ENCODE measurements at places on chromosomes 3 and 15.

GRCh38 chr3:184683900-184684560 is 27.8 kb downstream of the MAGEF1 start:
- no peak for DNase-seq

- no peak for DNase-seq
Measured at GRCh38 chr15:58501636-58502188, 69.9 kb downstream of the LIPC start.

DNA sequence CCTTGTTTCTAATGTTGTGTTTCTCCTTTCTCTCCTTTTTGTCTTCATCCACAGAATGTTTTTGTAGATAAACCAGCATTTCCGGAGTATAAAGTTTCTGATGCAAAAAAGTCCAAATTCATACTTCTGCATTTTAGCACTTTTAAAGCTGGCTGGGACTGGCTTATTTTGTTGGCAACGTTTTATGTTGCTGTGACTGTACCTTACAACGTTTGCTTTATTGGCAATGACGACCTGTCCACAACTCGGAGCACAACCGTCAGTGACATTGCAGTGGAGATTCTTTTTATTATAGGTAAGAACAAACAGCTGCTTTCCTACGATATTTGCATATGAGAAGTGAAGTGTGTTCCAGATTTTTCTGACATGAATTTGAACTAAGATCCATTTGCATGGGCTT is 199.4 kb downstream of the KCNH8 start:
- no peak for DNase-seq

DNA sequence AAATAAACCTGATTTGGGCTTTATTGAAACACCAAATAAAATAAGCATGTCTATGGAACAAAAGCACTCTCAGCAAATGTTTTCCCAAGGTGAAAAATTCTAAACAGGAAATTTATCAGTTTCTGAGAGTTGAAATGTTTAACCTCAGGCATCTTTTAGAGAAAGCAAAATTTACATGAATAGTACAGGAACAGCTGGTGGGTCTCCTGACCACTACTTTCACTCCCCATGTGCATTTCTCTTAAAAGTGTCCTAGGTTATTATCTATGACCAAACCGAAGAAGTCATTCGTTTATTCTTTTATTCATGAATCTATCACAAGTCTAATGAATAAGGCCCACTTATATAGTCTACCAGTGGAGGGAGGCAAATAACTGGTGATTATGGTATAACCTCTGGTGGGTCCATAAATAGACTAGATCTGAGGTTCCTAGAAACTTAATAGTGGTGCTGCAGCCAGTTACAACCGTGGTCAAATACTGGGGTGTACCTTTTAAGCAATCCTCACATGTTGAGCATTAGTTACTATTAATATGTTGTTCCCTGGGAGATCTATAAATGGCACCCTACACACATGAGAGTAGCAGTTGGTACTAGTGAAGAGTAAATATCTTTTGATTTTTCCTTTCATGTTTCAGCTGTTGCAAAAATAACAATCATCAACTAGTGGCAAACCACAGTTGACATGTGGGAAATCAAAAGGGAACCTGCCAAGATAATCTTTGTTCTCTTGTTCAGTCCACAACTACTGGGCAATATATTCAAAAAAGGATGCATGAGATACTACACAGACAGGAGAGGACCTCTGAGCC is 169.3 kb upstream of the STAC start:
- no peak for DNase-seq

GRCh38 chr3:99630815-99631214 is 7.6 kb upstream of the COL8A1 start:
- DNase-seq, result no peak

DNA sequence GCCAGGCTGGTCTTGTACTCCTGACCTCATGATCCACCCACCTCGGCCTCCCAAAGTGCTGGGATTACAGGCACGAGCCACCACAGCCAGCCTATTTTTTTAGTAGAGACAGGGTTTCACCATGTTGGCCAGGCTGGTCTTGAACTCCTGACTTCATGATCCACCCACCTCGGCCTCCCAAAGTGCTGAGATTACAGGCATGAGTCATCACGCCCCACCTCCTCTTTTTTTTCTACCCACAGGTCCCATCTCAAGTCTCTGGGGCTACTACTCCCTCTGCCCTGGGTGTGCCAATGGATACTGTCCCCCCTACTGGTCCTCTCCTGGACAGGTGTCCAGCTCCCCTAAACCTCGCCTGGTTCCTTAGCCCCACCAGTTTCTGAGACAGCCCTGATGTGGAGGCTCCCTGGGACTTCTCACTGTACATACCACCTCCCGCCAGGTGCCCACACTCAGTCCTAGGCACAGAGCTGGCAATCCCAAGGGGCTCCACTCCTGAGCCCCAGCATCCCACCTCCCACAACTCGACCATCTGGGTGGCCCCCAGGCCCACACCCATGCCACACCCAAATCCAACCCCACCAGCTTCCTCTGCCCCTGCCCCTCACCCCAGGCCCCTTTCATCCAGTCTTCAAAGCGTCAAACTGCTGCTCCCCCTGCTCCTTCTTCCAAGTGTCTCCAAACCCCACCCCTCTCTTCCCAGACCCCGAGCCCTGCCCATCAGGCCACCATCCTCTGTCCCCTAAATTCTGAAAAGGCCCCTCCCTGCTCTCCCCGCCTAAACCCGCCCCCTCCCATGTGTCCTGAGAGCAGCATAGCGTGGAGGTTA is 13.1 kb upstream of the CYP11A1 start:
- no peak for DNase-seq

- DNase-seq, result no peak
Measured at GRCh38 chr3:22361521-22361920, 610.5 kb upstream of the ZNF385D start.

- no peak for DNase-seq
Measured at GRCh38 chr3:115322901-115323300, 175.8 kb upstream of the ZBTB20 start.

GRCh38 chr3:125641891-125642290 is 46.6 kb upstream of the OSBPL11 start:
- DNase-seq, result no peak

DNA sequence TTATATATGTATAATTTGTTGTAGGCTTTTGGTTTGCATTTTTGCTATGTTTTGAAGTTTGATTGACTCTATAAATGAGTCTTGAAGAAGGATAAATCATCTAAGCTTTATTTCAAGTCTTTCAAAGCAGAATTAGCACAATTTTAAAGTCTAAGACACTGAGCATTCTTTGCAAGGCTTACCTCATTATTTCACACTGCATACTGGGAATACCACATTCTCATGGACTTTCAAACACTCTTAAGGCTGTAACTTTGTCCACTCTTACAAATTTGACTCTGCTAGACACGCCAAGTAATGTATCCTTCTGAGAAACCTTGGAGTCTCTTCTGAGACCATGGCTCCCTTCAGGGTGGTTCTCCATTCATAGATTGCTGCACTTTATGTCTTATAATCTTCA is 281.3 kb upstream of the COL8A1 start:
- DNase-seq, result no peak

- DNase-seq, result no peak
Measured at GRCh38 chr15:90036806-90037510, 35.8 kb downstream of the ZNF710 start.

DNA sequence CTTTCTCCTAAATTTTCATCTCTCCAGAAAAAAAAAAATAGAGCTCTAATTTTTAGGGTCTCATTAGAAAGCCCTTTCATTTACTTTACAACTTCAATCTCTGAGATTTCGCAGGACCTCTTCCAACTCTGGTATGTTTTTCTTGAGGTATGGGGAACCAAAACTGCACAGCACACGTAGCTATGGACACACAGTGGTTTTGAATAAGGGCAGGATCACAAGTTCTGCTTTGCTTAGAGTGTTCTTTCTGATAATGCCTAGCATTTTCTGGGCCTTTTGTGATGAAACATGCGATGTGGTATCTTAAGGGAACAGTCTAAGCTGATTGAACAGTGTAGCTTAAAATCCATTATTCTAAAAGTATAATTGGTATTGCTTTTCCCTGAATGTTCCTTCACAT is 25.3 kb downstream of the ZNF592 start:
- no peak for DNase-seq

- DNase-seq, result no peak
Measured at GRCh38 chr3:48881006-48881405, 17.7 kb downstream of the SLC25A20 start.

DNA sequence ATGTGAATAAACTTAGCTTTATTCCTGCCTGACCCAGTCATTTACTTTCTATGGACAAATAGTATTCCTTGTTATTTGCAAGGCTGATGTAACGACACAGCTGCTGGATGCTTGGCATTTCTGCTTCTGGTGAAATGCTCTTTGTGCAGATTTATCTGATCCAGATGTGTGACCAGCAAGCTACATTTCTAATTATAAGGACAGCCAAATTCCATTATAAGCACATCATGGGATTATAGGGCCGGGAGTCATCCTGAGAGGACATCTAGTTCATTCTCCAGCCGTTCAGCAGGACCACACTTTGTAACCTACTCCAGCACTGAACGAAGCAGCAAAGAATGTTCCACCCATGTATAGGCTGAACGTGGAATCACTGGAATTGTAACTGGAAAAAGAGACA is 42.9 kb downstream of the FNDC3B start:
- no peak for DNase-seq

DNA sequence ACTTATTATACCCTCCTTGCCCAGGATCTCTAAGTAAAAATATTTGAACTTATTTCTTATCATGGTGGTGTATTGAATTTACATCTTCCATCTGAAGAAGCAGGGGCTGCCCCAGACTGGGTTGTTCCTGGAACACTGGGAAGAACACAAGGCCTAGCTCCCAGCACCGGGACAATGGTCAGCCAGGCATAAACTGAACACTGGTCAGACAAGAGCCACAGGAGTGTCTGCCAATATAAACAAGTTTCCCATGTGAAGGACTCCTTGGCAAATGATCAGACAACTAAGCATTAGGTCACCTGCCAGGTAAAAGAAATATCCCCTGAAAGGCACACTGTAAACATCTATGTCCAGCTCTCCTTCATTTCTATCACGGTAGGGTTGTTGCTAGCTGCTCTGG is 172.4 kb downstream of the ATP8B4 start:
- no peak for DNase-seq

DNA sequence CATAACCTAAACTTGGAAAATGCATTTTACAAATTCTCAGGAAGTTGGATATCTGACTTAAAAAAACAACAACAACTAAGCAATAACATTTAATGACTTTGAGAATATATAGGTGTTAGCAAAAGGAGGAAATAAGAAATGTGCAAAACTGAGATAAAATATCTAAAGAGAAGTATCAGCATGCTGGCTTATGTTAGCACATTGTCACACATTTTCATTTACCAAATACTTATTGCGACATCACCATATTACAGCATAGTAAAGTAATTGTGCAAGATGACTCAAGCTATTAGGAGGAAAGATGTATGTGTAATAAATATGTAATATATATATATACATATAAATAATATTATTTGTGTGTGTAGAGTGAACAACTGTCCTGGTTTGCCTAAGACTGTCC is 9.2 kb downstream of the PTX3 start:
- no peak for DNase-seq

GRCh38 chr3:58022490-58022889 is 14.3 kb downstream of the FLNB start:
- no peak for DNase-seq

- peak; percentile 87 for DNase-seq
Measured at GRCh38 chr3:14371573-14372474, 30.6 kb upstream of the SLC6A6 start.

DNA sequence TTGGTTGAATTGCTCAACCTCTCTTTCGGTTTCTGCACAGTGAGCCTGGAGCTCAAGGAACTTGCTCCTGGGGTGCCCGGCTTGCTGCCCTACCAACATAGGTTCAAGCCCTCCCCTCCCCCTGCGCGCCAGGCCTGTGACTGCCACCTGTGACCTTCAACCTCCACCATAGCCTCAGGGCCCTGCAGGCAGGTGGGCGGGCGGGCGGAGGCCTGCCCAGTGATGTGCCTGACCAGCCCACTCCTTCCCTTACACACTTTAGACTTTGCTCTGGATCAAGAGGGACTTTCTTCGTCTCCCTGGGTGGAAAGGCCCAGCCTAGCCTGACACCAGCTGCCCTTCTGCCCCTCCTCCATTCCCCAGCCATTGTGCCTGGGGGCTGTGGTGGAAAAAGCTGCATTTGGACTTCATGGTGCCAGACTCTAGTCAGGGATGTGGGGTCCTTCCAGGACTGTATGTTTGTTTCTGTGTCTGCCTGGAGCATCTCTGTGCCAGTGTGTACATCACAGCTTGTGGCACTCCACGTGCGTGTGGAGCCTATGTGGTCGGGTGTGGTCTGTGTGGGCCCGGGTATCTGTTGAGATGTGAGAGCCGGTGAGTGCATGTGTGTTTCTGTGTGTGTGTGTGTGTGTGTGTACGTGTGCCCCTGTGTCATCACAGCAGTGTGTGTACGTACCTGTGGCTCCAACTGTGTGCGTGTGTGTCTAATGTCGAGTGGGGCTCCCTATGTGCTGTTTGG is 9.5 kb downstream of the PRKCD start:
- DNase-seq, result no peak

- DNase-seq, result no peak
Measured at GRCh38 chr15:45262906-45263461, 10.9 kb downstream of the SLC28A2 start.

GRCh38 chr3:155312781-155313180 is 19.3 kb upstream of the STRIT1 start:
- no peak for DNase-seq

DNA sequence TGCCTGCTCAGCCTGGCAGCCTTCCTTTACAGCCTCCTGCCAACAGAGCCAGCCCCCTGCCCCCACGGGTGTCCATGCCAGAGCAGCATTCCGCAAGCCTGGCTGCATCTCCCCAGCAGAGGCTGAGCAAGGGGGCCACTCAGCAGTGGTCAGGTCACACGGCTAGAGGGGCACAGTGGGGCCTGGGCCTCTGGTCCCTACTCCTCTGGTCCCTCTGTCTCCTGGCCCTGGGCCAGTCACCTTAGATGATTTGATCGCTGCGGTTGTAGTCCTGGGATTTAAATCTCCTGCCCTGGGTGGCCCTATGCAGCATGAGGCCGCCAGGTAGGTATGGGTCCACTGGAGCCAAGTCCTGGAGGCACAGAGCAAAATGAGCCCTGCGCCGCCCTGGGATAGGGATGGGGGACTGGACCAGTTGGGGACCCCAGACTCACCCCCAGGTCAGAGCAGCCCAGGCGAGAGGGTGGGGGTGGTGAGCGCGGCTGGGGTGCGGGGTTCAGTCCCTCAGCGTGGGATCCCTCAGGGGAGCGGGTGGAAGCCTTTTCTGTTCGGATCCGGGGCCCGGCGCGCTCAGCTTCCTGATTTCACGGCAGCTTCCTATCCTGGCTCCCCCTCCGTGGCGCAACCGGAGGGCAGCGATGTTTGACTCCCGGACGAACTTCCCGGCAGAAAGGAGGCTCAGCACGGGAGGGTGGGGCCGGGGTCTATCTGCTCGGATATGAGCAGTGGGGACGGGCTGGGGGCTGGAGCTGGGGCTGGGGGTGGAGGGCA is at the start of gene ZBTB47:
Gene ZBTB47, plus strand, starts transcription at position 138 of the 771 bp plus-strand sequence. CDS start 4,659 bp downstream, outside the sequence.
- DNase-seq, result no peak

- DNase-seq, result no peak
Measured at GRCh38 chr3:36763850-36764703, at the start of gene DCLK3. TSS of gene DCLK3 (minus strand) at chr3:36764553. CDS start at chr3:36764263, 290 bp downstream.

- no peak for DNase-seq
Measured at GRCh38 chr3:124510290-124510689, 220.0 kb upstream of the UMPS start.

GRCh38 chr3:83953417-83954089 is 1005.2 kb upstream of the CADM2 start:
- no peak for DNase-seq

All from SHP77 treated with DMSO at 0.1 percent for 48 hours (cell line).